ENCODE measurements at places on chromosomes 11 and 22.
A peak's percentile ranks its signal among the peaks of the same experiment; 100 is the strongest.

- DNase-seq, result peak; percentile 9
Measured at GRCh38 chr11:73931039-73931645, 19.7 kb upstream of the DNAJB13 start.

GRCh38 chr11:104583857-104584256 is 314.4 kb downstream of the CASP12 start:
- DNase-seq, result no peak

DNA sequence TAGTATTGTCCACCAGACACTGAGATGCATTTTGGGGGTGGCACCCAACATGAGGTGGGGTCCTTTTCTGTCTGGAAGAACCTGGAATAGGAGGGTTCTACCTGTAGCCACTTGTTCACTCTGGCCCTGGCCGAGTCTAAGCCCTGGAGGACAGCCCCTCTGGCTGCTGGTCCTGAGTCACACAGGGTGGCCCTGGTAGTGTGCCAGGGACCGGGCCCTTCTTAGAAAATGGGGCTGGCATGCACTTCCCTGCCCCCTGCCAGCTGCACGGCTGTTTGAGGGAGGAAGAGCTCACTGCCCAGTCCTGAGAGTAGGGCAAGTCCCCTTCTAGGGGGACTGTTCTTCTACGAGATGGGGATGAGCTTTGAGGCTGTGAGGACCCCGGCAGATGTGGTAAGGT is 2.2 kb downstream of the PLCB3 start:
- no peak for DNase-seq

DNA sequence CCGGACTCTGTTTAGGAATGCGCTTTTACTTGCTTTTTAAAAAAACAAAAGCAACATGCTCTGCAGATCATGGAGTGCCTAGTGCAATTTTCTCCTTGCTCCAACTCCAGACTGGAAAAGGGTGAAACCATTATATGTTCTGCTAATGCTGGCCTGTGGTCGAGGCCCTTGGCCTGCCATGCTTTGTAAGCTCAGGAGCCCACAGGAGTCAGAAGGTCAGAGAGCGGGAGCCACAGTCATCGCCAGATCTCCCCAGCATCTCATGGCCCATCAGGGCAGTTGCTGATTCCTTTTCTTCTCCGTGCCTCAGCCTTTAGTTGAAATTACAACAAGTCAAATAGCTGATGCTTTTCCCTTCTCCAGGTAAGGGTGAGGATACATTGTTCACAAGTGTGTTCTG is 80.3 kb downstream of the DDIAS start:
- DNase-seq, result no peak

DNA sequence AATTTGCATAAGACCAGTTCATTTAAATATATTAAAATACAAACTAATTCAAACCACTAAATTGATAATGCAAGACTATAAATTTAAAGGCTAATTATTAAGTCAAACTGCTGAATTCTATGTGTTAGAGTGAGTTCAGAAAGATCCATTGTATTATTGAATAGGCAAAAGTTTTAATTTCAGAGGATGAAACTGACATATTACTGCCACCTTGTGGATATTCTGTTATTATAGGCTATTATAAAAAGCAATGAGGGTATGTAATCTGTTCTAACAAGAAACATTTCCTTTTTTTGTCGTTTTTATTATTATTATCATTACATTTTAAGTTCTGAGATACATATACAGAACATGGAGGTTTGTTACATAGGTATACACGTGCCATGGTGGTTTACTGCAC is 20.9 kb upstream of the NAALAD2 start:
- no peak for DNase-seq

- DNase-seq, result no peak
Measured at GRCh38 chr11:45669146-45669545, 3.7 kb upstream of the CHST1 start.

GRCh38 chr11:129372609-129373488 is 2.8 kb upstream of the BARX2 start:
- no peak for DNase-seq

DNA sequence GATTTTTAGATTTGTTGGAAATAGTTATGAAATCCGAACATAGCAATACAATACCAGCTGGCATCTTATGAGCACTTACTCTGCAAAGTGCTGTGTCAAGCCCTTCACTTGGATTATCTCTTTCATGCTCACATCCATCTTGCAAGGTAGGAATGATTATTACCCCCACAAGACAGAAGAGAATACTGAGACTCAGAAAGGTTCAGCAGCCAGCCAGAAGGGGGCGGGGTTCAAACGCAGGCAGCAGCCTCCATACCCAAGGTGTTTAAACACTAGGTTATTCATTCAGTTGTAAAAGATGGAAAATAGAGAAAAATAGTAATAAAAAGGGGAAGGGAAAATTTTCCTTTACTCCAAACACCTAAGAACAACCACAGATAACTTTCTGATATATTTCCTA is 158.5 kb downstream of the CCDC34 start:
- no peak for DNase-seq

GRCh38 chr11:214083-214482 is 6.6 kb downstream of the RIC8A start:
- no peak for DNase-seq
